ENCODE measurements at places on chromosomes 2 and 18.

DNA sequence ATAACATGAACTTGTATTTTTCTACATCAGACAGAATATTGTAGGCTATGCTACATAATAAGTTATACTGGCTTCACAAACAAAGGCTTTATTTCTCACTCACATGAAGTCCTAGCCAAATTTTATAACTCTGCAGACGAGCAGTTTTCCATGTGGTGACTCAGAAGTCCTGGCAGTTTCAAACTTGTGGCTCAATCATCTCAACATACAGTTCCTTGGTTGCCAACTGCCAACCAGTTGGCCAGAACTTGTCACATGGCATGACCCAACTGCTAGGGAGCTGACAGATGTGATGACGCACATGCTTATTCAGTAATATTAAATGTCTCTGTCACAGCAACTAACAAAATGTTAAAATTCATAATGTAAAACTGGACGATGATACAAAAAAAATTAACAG, 63.8 kb upstream of the ZC3H15 start:
- peak; percentile 2 for DNase-seq

DNA sequence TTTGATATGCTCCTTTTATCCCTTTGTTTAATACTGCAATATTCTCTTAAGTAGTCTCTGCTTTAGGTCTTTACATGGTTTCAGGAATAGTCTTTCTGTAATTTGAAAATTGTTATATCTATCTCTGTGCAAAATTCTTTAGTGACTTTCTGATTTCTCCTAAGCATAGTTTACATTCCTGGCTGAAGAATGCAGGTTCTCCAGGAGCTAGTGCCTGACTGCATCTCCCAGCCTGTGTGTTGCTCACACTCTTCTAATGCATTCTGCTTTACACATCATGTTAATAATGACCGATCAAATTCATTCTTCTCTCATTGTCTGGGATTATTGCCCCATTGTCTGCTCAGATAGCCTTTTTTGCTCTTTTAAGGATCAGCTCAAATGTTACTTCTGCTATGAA, 1349.2 kb downstream of the DSC3 start:
- DNase-seq: no peak

- DNase-seq: no peak
Measured at GRCh38 chr2:231926180-231926741, at the start of gene NPPC. TSS of gene NPPC (minus strand) at chr2:231926396. CDS start at chr2:231926249, 147 bp downstream.

- DNase-seq: no peak
Measured at GRCh38 chr2:151946899-151947812, 118.9 kb upstream of the ARL5A start.

DNA sequence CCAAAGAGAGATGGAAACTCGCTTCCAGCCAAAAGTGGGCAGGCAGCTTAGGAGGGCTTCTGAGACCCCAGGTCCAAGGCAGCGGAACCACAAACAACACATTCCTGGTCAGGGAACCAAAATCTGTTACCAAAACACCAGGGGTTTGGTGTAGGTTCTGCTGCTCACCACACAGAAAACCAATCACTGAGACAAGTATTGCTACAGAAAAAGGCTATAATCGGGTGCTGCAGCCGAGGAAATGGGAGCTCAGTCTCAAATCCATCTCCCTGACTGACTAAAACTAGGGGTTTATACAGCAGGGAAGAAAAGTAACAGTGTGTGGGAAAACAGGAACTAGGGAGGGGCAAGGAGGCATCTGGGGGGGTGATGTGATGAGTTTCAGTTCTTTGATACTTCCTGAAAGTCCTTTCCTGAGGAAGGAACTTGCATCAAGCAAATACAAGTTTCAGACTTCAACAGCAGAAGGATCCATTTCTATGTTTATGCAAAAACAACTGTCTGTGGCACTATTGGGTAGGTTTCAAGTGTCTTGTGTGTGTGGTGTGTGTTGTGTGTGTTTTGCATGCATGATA, 108.0 kb downstream of the FAM168B start:
- DNase-seq: no peak

- no peak for DNase-seq
Measured at GRCh38 chr2:3823748-3824147, 120.4 kb downstream of the DCDC2C start.

GRCh38 chr18:62716619-62717168, 1.4 kb downstream of the PHLPP1 start:
- DNase-seq: no peak

DNA sequence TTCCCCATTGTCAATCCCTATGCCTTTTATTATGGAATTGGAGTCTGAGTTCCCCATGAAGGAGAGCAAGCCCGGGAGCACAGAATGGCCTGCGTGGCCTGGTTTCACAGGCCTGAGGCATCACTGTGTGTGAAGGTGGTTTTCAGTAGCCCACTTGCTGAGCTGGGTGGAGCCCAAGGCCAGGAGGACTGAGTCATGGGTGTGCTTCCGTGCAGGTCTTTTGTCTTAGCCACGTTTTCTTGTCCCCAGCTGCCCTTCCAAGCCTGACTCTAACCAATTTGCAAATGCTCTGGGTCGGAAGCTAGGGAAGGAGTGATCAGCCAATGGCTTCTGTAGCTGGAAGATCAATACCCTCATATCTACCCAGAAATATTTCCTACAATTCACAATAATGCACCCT, 119.2 kb downstream of the MAPK4 start:
- DNase-seq: no peak

DNA sequence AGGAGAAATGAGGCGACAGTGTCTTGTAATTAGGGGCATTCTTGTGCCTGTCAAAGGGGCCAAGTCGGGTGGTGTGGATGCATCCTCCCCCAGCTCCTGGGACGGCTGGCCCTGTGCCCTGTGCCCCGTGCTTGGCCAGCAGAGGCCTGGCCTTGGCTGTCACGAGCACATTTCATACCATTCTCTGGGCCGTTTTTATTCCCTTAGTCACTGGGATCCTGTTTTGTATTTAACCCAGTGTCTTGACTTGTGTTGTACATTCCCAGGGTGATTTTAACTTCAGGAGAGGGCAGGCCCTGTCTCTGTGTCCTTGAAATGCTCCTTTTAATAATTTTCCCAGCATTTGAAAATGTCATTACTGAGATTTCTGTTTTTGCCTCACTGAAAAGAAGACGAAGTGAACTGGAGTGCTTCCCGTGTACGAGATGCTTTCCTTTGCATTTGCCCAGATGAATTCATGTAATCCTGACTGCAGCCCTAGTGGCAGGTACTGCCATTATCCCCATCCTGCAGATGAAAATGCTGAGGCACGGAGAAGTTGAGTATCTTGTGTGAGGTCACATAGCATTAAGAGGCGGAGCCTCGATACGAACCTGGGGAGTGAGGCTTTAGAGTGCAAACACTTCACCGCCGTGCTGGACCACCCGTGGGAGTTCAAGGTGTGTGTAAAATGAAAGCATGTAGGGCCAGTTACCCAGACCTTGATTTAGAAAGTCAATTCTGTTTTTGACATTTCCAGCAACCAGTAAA, 57.0 kb downstream of the SH3RF3 start:
- DNase-seq: no peak

GRCh38 chr2:144511937-144512336, 8.0 kb downstream of the ZEB2 start:
- DNase-seq: no peak

GRCh38 chr2:13597176-13597575, 880.4 kb downstream of the TRIB2 start:
- DNase-seq: no peak

- no peak for DNase-seq
Measured at GRCh38 chr2:235026649-235027557, 75.1 kb downstream of the SH3BP4 start.

GRCh38 chr18:37343542-37343851, 222.1 kb downstream of the CELF4 start:
- DNase-seq: no peak

DNA sequence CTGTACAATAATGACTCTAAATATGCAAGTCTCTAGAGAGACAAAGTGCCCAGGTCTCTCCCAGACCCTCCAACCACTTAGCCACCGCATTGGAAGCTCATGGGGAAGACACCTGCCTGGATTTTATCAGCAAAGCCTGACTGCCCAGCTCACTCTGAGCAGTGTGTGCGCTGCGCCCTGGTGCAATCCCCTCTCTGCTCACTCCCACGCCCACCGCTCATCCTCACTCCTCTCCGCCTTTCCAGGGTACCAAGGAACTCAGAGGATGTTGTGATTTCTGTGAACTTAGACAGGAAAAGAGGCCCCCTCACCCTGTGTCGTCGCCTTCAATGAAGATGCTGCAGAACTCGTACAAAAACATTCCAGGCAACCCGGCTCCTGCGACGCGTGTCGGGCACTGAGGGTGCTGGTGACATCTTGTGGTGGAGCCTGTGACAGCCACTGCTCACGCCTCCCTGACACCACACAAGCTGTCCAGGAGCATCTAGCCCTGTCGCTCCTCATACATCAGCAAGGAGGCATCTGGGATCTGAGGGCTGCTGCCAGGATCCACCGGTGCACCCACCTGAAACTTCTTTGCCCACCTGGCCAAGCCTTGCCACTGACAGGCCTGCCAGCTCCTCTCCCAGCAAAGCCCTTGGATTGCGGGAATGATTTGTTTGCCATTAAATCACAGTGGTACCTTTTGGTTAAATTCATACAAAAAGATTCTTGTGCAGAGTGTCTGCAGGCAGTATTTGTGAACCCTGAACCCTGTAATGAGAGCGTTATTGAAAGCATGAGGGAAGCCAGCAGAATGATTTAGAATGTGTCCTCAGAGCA, 220.4 kb downstream of the ZNF516 start:
- no peak for DNase-seq

GRCh38 chr2:181715033-181715630, 34.8 kb upstream of the NEUROD1 start:
- peak; percentile 74 for DNase-seq

DNA sequence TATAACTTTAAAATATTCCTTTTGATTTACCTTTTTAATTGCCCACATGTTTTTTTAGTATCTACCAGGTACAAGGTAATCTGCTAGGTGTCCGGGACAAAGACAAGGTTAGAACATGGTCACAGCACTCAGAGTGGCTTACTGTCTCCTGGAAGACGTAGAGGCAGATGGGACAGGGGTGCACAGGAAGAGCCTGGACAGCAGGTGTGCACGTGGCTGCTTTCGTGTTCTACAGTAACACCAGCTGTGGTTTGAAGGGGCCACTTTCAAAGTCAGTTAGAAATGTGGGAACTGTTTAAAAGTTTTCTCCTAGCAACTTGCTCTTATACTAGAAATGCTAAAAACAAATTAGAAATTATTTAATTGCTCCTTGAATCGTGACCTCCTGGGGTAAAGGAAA, 102.9 kb upstream of the ALPP start:
- no peak for DNase-seq

- DNase-seq: no peak
Measured at GRCh38 chr2:70907130-70908057, 28.3 kb upstream of the ATP6V1B1 start.

GRCh38 chr2:130840506-130840905, 3.8 kb downstream of the ARHGEF4 start:
- DNase-seq: no peak

Data from smooth muscle cell of the brain vasculature (primary cell).